Thoracic aorta (tissue), 2 donors: ENCODE measurements at places on chromosomes 12 and 14. TPM values are rescaled to one million over a fixed set of nuclear protein-coding genes. Genes with fewer than 3 reads are reported as not detected.

Gene LRRC43
- not detected for total RNA-seq

Gene RHOJ
- total RNA-seq: 23.4 TPM

Gene ADAM21
- 0.14 TPM for total RNA-seq

- no peak for DNase-seq
- peaks cover 5% of the 10 kb centered on the region for H3K4me1 ChIP-seq
- H3K4me3 ChIP-seq: no peak overlapping the region
Observed at GRCh38 chr14:54450535-54450934, 9.4 kb upstream of the CNIH1 start.

DNA sequence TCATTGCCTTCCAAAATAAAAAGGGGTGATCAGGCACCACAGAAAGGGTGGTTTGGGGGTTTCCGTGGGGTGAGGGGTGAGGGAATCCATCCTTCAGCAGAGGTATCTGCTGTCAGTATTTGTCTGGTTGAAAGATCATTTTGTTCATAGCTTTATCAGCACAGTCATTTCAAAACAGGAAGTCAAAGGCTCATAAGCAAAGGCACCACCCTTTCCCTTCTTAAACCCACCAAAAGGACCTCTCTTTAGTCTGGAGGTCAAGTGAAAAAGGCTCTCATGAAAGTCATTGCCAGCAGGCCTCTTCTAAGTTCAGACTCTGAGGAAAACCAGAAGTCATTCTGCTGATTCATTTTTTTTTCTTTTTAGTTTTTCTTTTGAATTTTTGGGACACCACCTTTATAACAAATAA lies 6.2 kb downstream of the CHST11 start:
- H3K36me3 ChIP-seq: no peaks in the 10 kb centered on the region
- no peak for DNase-seq
- peaks cover 30% of the 10 kb centered on the region for H3K4me1 ChIP-seq
- H3K4me3 ChIP-seq: no peak overlapping the region
- H3K27me3 ChIP-seq: no peaks in the 10 kb centered on the region

Gene RNASE9
- total RNA-seq: not detected

DNA sequence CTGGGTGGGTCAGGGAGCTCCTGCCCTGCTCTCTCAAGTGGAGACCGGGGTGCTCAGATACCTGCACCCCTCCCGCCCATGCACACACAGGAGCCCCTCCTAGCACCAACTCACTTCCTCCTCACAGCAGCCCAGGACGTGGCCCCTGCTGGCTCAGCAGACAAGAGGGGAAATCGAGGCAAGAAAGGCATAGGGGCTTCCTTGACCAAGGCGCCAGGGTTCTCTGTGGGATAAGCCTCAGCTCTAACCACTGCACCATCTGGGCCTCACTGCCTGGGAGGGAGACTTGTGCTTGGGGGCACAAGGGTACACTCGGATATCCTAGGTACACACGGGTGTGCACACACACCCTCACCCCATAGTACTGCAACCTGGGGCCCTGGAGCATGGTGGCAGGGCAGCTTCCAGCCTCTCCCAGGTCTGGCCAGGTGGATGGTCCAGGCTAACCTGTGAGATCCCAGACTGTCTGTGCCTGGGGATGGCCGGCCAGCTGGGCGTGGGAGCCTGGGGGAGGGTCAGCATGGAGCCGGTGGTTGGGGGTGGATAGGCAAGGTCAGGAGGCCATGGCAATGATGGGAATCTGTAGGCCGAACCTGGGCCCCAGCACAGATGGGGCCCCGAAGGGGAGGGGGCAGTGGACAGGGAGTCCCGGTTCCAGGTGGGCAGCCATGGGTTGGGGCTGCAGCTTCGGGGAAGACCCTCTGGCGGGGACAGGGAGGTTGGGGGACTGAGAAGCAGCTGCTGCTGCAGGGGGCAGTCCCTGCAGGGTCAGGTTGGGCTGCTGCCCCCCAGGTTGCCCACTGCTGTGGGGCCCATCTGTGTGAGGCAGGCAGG lies 312.4 kb downstream of the TMEM121 start:
- no peak overlapping the region for H3K27ac ChIP-seq
- DNase-seq: no peak
- H3K4me3 ChIP-seq: no peak overlapping the region
- no peaks in the 10 kb centered on the region for H3K4me1 ChIP-seq

GRCh38 chr12:72346363-72346944 lies 74.3 kb downstream of the TRHDE start:
- H3K4me1 ChIP-seq: no peaks in the 10 kb centered on the region
- no peak overlapping the region for H3K27ac ChIP-seq
- DNase-seq: no peak
- no peaks in the 10 kb centered on the region for H3K27me3 ChIP-seq

GRCh38 chr14:101102875-101103274 lies 199.4 kb upstream of the RTL1 start:
- no peak overlapping the region for H3K27ac ChIP-seq
- no peaks in the 10 kb centered on the region for H3K4me1 ChIP-seq
- no peaks in the 10 kb centered on the region for H3K36me3 ChIP-seq
- H3K4me3 ChIP-seq: no peak overlapping the region

Gene MUCL1
- not detected for total RNA-seq

DNA sequence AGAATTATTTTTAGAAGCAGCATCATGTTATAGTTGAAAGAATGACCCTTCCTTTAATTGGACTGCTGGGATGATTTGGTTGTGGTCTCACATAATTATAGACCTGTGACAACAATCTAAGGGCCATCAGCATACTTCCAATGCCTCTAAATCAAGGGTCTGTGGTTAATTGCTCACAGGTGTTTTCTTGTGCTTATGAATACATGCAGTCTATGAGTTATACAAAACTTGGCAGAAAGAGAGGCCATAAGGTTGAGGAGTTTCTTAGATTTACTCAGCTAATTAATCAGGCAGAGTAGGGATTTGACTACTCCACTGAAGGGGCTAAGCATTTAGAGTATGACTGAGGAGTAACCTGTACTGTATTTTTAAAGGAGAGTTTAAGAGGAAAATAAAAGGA lies 37.0 kb upstream of the FRMD6 start:
- no peak overlapping the region for H3K4me3 ChIP-seq
- no peaks in the 10 kb centered on the region for H3K36me3 ChIP-seq
- H3K27me3 ChIP-seq: no peaks in the 10 kb centered on the region
- peaks cover 4% of the 10 kb centered on the region for H3K4me1 ChIP-seq

Gene PTGER2
- total RNA-seq: 3.3 TPM

Gene SPRING1
- 13.4 TPM for total RNA-seq

DNA sequence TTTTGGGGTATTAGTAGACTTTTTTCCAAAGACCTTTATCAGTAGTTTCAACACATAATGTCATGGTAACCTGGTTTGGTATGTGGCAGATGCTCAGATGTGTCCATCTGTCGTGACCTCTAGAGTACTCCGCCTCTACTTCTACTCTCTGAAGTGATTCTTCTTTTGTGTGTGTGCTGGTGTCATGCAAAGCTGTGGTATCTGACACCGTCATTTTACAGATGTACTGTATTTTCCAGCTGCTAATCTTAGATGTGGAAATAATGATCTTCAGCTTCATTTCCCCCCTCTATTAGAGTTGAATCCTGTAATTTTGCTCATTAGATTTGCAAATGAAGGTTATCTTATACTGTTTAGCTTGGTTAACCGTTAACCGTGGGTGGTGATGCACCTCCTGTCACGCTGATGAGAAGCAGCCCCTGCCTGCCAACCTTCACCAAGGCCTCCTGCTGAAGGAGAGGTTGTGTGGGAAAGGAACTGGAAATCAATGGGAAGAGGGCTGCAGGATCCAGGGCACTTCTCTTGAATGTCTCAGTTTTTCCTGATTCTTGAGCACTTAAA lies 222.4 kb upstream of the AMIGO2 start:
- H3K27me3 ChIP-seq: no peaks in the 10 kb centered on the region
- H3K27ac ChIP-seq: no peak overlapping the region
- no peak for DNase-seq
- no peaks in the 10 kb centered on the region for H3K4me1 ChIP-seq
- H3K4me3 ChIP-seq: no peak overlapping the region
- H3K36me3 ChIP-seq: no peaks in the 10 kb centered on the region

Gene GPRC5D
- not detected for total RNA-seq

DNA sequence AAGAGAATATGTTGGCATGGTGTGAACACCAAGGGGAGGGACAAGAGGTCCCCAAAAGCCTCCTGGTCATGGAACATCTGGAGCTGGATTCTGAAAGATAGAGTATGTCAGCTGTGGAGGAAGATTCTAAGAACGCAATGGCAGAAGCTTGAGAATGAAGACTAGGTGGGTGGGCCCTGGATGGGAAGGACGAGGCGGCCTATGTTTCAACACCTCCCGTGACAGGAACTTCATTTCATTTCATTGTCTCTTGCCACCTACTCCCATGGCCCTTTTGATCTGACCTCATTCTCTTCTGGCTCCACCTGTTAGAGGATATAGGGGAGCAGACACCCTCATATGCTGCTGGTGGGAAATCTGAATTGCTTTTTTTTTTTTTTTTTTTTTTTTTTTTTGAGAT lies 3.3 kb downstream of the UNG start:
- peaks cover 28% of the 10 kb centered on the region for H3K4me1 ChIP-seq
- H3K27ac ChIP-seq: no peak overlapping the region
- DNase-seq: no peak
- H3K36me3 ChIP-seq: peaks cover 21% of the 10 kb centered on the region
- no peak overlapping the region for H3K4me3 ChIP-seq
